Left ventricle myocardium superior (tissue), 1 donor: ENCODE measurements at places on chromosomes 2 and 18.

GRCh38 chr2:31163011-31163539 lies 24.8 kb upstream of the GALNT14 start:
- no peak for DNase-seq

DNA sequence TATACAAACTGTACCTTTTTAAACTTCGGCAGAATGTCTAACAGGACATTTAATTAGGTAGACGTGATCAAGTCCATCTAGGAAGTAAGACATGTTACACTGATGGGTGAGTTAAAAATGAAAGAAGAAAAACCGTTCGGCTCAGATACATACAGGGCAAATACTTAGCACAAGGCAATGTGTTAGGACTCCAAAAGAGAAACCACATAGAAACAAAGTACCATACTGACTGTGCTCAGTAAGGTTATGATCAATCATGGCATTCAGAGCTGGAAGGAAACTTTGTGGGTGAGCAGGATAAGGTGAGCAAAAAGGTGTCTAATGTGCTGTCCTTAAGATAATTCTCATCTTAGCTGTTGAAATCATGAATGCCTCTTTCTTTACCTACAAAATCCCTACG lies 211.9 kb downstream of the STK39 start:
- no peak for DNase-seq

DNA sequence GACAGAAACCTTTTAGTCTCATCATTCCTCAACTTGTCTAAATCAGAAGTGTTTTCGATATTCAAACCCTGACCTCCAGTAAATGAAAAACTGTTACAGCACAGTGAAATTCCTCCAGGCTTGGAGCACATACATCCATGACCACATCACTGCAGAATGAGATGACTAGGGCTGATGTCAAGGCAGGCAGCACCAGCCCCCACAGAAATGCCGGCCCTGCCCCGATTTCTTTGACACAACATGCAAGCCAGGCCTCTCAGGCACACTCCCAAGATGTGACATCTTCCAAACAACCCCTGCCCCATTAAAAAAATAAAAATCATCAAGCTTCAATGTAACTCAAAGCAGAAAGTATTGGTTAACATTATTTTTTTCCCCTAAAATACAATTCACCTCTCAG lies 103.3 kb downstream of the CTAGE1 start:
- DNase-seq: no peak

- no peak for DNase-seq
Measured at GRCh38 chr2:24313744-24314632, 46.3 kb downstream of the ITSN2 start.

GRCh38 chr18:11154368-11154989 lies 5.1 kb upstream of the PIEZO2 start:
- DNase-seq: no peak

DNA sequence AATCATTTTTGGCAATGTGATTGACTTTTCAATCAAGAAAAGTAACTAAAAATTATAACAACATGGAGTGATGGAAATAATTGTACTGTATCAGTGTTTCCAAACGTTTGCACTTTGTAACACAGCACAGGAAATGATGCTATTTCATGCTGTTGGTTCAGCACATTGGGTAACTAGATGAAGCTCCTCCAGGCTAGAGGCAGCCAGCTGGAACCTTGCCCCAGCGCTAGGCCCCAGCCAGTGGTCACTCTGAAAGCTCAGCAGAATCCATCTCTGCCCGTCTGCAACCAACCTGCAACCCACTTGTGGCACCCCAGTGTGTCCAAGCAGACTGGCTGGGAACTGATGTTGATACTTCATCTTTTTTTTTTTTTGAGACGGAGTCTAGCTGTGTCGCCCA lies 15.3 kb downstream of the UNC50 start:
- peak; percentile 72 for DNase-seq

DNA sequence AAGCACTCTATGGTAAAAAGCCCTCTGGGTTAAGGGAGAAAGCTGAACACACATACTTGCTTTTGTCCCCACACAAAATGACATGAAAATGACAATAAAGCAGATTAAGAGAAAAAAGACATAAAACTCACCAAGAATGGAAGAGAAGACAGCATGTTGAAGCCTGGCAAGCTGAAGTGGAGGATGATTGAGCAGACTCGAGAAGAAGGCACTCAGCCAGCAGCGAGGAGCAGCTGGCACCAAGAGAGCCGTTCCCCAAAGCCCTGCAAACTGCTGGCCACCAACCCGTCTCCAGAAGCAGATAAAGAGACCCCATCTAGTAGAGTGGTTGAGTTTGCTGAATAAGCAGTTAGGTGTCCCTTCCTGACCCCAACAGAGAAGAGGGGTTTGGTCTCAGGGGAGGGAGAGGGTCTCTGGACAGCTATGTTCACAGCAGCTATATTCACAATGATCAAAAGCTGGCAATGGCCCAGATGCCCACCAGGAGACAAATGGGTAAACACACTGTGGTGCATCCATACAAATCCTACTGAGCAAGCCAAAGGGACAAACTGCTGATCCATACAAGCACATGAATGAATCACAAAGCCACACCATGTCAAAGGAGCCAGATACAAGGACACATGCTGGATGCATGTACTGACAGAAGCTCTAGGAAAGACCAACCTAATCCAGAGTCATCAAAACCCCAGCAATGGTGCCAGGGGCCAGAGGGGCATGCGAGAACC lies 36.9 kb downstream of the FAM168B start:
- DNase-seq: no peak

- DNase-seq: no peak
Measured at GRCh38 chr2:198807131-198807530, 650.6 kb downstream of the SATB2 start.

DNA sequence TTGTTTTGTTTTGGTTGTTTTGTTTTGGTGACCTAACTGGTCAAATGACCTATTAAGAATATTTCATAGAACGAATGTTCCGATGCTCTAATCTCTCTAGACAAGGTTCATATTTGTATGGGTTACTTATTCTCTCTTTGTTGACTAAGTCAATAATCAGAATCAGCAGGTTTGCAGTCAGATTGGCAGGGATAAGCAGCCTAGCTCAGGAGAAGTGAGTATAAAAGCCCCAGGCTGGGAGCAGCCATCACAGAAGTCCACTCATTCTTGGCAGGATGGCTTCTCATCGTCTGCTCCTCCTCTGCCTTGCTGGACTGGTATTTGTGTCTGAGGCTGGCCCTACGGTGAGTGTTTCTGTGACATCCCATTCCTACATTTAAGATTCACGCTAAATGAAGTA lies at the start of gene TTR:
TSS of gene TTR (plus strand) at position 250 of the 400 bp plus-strand sequence. CDS start at position 276, 26 bp downstream.
- DNase-seq: no peak
